GF-D8 (cell line): ENCODE measurements at places on chromosomes 1 and 21.

GRCh38 chr1:208923456-208923855 lies 660.1 kb upstream of the CAMK1G start:
- no peak for DNase-seq

DNA sequence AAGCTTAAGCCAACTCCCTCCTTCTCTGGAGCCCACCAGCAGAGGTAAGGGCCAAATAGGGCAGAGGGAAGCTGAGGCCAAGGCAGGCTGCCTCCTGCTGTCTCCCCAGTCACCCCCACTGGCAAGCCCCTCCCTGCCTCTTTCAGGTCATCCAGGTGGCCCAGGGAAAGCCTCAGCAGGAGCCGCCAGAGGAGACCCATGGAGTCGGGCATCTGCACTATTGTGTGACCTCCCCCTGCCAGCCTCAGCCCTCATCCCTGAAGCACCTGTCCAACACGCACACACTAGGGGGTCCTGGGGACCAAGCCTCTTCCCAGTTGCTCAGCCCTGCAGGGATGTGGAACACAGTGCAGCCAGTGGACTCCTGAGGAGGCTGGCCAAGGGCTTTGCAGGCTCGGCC lies 5.3 kb upstream of the NAXE start:
- DNase-seq = no peak

DNA sequence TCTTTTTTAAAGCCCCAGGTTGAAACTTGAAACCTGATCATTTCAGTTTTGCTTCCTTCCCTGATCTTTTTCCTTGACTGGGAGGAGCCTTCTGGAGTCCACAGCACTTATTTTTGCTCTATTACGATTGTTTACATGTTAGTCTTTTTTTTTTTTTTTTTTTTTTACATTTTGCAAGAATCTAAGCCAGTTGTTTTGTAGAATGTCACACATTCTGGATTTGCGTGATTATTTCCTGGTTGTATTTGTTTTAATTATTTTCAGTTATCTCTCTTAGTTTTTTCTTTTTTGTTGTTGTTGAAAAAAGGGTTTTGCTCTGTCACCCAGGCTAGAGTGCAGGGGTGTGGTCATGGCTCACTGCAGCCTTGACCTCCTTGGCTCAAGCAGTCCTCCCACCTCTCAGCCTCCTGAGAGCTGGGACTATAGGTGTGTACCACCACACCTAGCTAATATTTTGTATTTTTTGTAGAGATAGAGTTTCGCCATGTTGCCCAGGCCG lies 32.8 kb downstream of the OSBPL9 start:
- no peak for DNase-seq

GRCh38 chr1:234500269-234500668 lies 21.3 kb upstream of the TARBP1 start:
- no peak for DNase-seq

- no peak for DNase-seq
Observed at GRCh38 chr1:65459397-65459768, 38.9 kb downstream of the LEPR start.
